ENCODE measurements at places on chromosomes 6 and 20. TPM values are rescaled to one million over a fixed set of nuclear protein-coding genes. Genes with fewer than 3 reads are reported as not detected.
A peak's percentile ranks its signal among the peaks of the same experiment; 100 is the strongest.

HSPA1B gene
- 46.8 TPM for total RNA-seq

PRPH2 gene
- total RNA-seq: not detected

SLC35A1 gene
- total RNA-seq: 16.1 TPM

METTL24 gene
- not detected for total RNA-seq

ADTRP gene
- 1.3 TPM for total RNA-seq

MICA gene
- 56.3 TPM for total RNA-seq

DNA sequence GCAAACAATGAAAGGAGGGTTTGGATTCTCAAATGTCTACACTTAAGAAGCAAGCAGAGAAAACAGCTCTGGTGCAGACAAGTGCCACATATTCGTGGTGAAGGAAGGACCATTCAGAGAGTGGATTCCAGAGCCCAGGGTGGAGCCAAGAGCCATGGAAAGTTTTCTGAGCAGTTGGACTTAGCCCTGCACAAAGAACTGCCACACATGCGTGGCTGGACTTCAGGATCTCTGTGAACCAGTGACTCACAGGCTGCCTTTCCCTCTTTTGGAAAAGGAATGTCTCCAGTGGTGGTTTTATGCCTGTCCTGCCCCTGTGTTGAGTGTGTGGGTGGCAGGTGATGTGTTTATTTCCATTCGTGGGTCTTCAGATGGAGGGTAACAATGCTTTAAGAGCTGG is 489.5 kb downstream of the CDH26 start:
- H3K4me1 ChIP-seq: no peaks in the 10 kb centered on the region
- peaks cover 3% of the 10 kb centered on the region for H3K27me3 ChIP-seq
- no peak for DNase-seq
- H3K36me3 ChIP-seq: no peaks in the 10 kb centered on the region
- H3K4me3 ChIP-seq: no peak overlapping the region

DNA sequence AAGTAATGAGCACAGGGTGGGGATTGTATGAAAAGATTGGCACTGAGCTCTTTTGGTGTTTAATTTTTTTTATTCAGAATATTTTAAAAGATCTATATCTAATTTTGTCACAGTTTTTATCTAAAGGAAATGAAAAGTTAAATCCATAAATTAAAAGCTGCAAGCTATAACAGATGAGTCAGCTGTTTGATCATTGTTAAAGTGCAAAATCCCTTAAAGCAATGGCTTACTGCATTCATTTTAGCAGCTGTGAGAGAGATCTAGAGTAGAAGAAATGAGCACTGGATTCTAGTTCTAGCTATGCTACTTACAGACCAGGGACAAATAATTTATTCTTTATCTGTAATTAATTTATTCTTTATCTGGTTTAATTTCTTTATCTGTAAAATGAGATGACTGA is 245.9 kb downstream of the CD109 start:
- no peaks in the 10 kb centered on the region for H3K27me3 ChIP-seq
- peaks cover 18% of the 10 kb centered on the region for H3K4me1 ChIP-seq
- no peak overlapping the region for H3K4me3 ChIP-seq
- no peak for DNase-seq

DNA sequence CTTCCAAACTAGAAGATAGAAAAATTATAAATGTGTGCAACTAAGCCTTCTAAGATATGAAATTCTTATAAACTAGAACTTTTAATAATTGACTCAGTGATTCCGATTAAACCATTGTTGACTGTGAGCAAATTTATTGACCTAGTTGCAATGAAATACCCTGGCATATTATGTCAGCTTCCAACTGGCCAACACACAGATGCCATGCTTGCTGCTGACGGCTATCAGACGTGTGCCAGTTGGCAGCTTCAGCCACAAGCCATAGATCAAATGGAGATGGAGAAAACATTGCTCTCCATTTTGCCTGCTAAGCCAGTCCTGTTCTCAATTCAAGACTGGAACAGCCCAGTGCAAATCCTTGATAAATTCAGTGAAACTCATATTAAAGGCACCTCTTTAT is 101.7 kb upstream of the HDGFL1 start:
- peaks cover 4% of the 10 kb centered on the region for H3K36me3 ChIP-seq
- H3K27ac ChIP-seq: no peak overlapping the region
- peaks cover 38% of the 10 kb centered on the region for H3K4me1 ChIP-seq
- DNase-seq: no peak
- H3K4me3 ChIP-seq: no peak overlapping the region
- H3K27me3 ChIP-seq: no peaks in the 10 kb centered on the region

GRCh38 chr6:75952128-75952527 is 120.3 kb downstream of the IMPG1 start:
- H3K27ac ChIP-seq: no peak overlapping the region
- H3K4me3 ChIP-seq: no peak overlapping the region
- no peaks in the 10 kb centered on the region for H3K36me3 ChIP-seq
- peaks cover 42% of the 10 kb centered on the region for H3K27me3 ChIP-seq

GRCh38 chr20:50533061-50533460 is 22.9 kb downstream of the PTPN1 start:
- peak overlapping the region; percentile 55 for H3K27ac ChIP-seq
- no peaks in the 10 kb centered on the region for H3K36me3 ChIP-seq
- peaks cover 54% of the 10 kb centered on the region for H3K4me1 ChIP-seq
- no peak for DNase-seq
- no peaks in the 10 kb centered on the region for H3K27me3 ChIP-seq
- no peak overlapping the region for H3K4me3 ChIP-seq

GRCh38 chr6:136822046-136822375 is 381 bp upstream of the PEX7 start:
- peaks cover 6% of the 10 kb centered on the region for H3K27me3 ChIP-seq
- no peak for DNase-seq
- H3K36me3 ChIP-seq: peaks cover 8% of the 10 kb centered on the region
- peaks cover 15% of the 10 kb centered on the region for H3K4me1 ChIP-seq
- H3K27ac ChIP-seq: peak overlapping the region; percentile 91

DNA sequence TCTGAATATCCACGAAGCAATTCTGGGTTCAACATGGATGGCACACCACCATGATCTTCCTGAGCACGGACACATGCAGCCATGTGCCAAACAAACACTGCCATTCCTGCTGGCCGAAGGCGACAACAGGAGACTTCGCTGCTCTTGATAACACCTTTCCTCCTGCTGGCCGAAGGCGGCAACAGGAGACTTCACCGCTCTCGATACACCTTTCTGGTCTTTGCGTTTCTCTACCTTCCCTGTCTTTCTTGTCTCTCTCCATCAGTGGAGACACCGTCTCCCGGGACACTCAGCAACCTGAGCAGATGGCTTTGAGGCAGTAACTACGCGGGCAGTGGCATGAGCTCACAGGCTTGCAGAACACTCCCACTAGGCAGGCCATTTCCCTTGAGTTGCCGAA is 54.9 kb upstream of the MPC1 start:
- H3K27me3 ChIP-seq: no peaks in the 10 kb centered on the region
- peaks cover 28% of the 10 kb centered on the region for H3K36me3 ChIP-seq
- H3K4me1 ChIP-seq: no peaks in the 10 kb centered on the region

- no peak for DNase-seq
- no peak overlapping the region for H3K4me3 ChIP-seq
- H3K4me1 ChIP-seq: peaks cover 10% of the 10 kb centered on the region
- no peaks in the 10 kb centered on the region for H3K27me3 ChIP-seq
Measured at GRCh38 chr6:107767637-107768036, 56.5 kb downstream of the SCML4 start.

GRCh38 chr6:166775923-166776220 is 148.8 kb upstream of the RPS6KA2 start:
- H3K27me3 ChIP-seq: peaks cover 20% of the 10 kb centered on the region
- H3K4me3 ChIP-seq: no peak overlapping the region
- no peaks in the 10 kb centered on the region for H3K36me3 ChIP-seq
- no peak for DNase-seq
- no peak overlapping the region for H3K27ac ChIP-seq

GRCh38 chr20:49282584-49283171 is 4.8 kb upstream of the ZNFX1 start:
- no peak for DNase-seq
- H3K27me3 ChIP-seq: no peaks in the 10 kb centered on the region
- H3K4me3 ChIP-seq: peak overlapping the region; percentile 99
- peaks cover 88% of the 10 kb centered on the region for H3K36me3 ChIP-seq
- H3K27ac ChIP-seq: peak overlapping the region; percentile 89

GRCh38 chr6:158409451-158409850 is 97.2 kb downstream of the TULP4 start:
- no peak for DNase-seq
- H3K27me3 ChIP-seq: no peaks in the 10 kb centered on the region
- peak overlapping the region; percentile 30 for H3K27ac ChIP-seq
- peaks cover 62% of the 10 kb centered on the region for H3K4me1 ChIP-seq
- H3K4me3 ChIP-seq: no peak overlapping the region

- no peak overlapping the region for H3K27ac ChIP-seq
- no peaks in the 10 kb centered on the region for H3K36me3 ChIP-seq
- DNase-seq: no peak
- no peaks in the 10 kb centered on the region for H3K4me1 ChIP-seq
Measured at GRCh38 chr6:12827921-12828320, 111.4 kb downstream of the PHACTR1 start.

- DNase-seq: no peak
- H3K4me1 ChIP-seq: peaks cover 25% of the 10 kb centered on the region
- H3K27me3 ChIP-seq: no peaks in the 10 kb centered on the region
- peak overlapping the region; percentile 97 for H3K27ac ChIP-seq
- peaks cover 21% of the 10 kb centered on the region for H3K36me3 ChIP-seq
Measured at GRCh38 chr6:21594416-21595281, 1.1 kb downstream of the SOX4 start.
